Effector CD4-positive, alpha-beta T cell (primary cell): ENCODE measurements at places on chromosomes 16 and 17.

DNA sequence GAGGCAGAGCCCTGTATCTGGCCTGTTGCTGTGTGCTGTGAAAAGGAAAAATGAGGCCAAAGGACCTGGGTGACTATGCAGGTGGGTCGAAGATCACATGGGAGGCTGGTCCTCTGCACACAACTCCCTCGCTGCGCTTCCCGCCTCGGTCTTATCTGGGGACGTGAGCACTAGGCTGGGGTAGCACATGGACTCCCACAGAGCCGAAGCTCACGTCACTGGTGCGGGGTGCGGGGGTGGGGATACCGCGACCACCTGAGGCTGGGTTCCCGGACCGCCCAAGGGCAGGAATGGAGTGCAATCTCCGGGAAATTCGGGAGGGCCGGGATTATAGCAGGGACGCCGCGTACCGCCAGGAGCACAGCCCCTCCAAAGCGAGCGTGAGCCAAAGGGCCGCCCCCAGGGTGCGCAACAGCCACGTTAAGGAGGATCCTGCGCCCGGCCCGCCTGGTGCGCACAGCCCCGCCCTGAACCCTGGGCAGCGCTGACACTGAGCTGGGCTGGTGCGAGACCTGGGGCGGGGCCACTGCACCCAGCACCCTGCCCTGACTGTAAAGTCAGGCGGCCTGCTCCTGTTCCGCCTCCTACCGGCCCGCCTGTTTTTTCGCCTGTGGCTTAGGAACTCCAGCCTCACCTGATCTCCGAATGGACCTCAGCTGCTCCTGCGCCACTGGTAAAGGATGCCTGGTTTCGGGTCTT is 4.8 kb downstream of the MT1A start:
- DNase-seq: peak; percentile 58

- no peak for DNase-seq
Observed at GRCh38 chr16:8355675-8356074, 234.6 kb downstream of the TMEM114 start.

GRCh38 chr17:72782985-72783701 is 309.3 kb downstream of the SLC39A11 start:
- DNase-seq: no peak

DNA sequence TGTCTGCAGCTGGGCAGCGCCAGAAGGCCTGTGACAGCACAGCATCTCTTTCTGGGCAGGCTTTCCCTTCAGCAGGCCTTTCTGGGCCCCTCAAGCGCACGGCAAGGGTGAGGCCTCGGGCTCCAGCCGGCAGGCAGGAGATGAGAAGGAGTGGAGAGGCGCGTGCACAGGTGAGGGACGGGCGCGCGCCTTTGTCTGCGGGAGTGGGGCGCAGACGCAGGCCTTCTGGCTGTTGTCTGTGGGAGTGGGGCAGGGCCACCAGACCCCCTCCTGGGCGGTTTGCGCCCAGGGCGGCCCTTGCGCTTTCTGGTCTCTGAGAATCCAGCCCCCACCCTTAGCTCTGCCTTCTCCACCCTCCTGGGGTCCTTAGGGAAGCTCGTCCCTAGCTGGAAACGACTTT is 6.5 kb downstream of the ZNF205 start:
- no peak for DNase-seq

- DNase-seq: no peak
Observed at GRCh38 chr17:72946156-72946555, 146.3 kb downstream of the SLC39A11 start.
